ENCODE measurements at places on chromosomes 6 and 20.

- DNase-seq, result no peak
Observed at GRCh38 chr6:136371959-136372358, 82.3 kb upstream of the BCLAF1 start.

DNA sequence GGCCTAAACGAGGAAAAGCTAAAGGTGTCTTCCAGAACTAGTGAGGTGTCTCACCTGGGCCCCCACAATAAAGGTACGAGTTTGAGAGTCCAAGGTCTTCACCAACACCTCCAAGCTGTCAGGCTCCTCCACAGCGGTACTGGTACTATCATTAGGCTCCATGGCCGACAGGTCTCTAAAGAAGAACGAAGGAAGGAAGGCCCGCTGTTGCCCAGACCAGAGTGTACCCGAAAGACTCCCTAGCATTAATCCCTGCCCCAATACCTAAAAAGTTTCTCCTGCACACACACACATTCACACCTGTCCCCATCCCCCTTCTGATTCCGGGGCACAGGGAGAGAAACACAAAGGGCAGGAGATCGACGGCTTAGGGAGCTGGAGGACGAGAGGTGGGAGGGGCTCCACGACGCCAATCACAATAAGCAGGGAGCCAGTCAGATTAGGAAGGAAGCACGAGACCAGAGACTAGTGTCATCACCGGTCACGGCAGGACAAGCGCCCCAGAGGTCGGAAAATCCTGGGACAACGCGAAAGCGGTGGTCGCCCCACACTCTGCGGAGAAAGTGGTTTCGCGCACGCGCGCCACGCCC is 764 bp downstream of the BAG6 start:
- no peak for DNase-seq

GRCh38 chr6:2439632-2440031 is 194.2 kb upstream of the GMDS start:
- DNase-seq, result no peak

DNA sequence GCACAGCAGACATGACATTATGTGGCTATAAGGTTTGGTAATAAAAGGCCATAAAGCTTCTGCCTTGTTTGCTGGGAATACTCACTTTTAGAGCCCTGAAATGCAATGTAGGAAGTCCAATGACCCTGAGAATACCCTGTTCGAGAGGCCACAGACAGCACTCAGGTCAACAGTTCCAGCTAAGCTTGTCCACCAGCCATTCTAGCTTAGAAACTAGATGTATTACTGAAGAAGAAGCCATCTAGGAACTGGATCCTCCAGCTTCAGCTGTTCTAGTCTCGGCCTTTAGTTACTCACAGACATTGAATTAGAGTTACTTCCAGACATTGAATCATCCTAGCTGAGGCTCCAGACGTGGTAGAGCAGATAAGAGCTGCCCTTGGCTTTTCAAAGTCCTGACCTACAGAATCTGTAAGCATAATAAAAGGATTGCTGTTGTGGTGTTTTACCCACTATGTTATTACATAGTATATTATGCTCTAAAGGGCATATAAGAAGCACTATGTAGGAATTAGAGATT is 84.9 kb downstream of the MMS22L start:
- no peak for DNase-seq

DNA sequence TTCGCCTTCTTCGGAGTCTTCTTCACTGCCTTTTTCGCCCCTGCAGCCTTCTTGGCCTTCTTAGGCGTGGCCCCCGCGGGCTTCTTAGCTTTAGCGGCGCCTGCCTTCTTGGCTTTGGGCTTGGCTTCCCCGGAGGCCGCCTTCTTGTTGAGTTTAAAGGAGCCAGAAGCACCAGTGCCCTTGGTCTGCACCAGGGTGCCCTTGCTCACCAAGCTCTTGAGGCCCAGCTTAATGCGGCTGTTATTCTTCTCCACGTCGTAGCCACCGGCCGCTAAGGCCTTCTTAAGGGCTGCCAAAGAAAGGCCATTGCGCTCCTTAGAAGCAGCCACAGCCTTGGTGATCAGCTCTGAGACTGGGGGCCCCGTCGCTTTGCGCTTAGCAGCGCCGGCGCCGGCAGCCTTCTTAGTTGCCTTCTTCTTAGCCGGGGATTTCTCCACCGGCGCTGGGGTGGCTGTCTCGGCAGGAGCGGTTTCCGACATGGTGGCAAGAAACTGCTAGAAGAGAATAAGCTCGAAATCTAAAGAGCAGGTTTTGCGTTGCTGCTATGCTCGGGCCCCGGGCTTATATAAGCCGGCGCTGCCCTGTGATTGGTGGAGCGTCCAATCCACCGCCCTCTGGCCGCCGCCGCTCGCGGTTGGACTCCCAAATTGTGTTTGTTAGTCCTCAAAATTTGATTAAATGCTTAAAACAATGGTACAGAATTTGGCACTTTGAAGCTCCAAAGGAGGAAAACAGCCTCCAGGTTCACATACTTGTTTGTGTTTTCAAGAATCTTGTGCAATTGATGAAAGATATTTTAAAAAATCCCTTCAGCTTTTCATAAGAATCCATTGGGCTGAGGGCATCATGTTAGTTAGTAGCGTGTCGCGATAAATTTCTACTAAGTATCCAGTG is 44.9 kb downstream of the OR2B2 start:
- DNase-seq, result peak; percentile 43

DNA sequence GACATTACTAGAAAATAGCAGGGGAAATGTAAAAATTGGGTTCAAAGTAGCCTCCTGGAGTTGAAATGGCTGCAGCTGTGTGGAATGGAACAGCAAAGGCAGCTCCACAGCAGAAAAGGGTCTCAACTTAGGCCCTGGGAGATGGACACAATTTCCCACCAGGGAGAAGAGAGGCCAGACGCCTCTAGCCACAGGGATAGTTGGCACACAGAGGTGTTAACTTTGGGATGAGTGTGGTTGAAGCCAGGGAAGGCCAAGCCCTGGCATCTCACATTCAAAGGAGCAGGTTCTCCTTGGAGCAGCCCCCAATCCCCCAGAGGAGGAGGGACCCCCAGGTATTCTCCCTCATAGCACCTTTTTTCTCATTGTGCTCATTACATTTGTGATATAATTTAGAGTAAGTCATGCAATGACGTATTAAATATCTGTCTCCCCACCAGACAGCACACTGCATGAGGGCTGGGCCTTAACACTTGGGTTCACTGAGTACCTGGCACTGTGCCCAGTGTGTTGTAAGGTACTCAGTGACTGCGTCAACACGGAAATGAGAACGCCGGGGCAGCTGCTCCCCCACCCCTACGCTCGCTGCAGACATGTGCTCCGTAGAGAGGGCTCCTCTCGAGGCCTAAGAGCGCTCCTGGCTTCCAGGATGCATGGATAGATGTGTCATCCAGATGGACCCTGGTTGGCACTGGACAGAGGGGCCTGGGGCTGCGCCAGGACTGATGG is 76.0 kb upstream of the CD93 start:
- DNase-seq, result peak; percentile 41

GRCh38 chr20:50724851-50725723 is 6.3 kb upstream of the PARD6B start:
- DNase-seq, result no peak

GRCh38 chr6:33198853-33199436 is 1.5 kb downstream of the RXRB start:
- DNase-seq, result no peak

GRCh38 chr6:148761527-148762011 is 14.7 kb downstream of the UST start:
- DNase-seq, result no peak

DNA sequence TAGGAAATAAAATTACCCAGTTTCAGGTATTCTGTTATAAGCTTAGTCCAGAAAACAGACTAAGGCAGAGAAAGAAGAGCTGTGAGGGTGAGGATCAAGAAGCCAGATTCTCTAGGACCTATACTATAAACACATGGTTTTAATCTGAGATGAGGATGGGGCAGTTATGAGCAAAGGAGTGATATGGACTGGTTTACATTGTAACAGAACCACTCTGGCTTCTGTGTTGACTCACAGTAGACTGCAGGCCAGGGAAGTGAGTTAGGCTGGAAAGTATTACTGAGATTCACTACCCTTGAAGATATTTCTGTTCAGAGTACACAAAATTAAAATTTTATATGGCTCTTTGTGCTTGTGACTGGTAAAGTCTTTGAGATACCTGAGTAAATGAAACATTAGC is 3.2 kb upstream of the RWDD1 start:
- DNase-seq, result no peak

- no peak for DNase-seq
Observed at GRCh38 chr20:32991383-32991782, 12.8 kb downstream of the SUN5 start.

DNA sequence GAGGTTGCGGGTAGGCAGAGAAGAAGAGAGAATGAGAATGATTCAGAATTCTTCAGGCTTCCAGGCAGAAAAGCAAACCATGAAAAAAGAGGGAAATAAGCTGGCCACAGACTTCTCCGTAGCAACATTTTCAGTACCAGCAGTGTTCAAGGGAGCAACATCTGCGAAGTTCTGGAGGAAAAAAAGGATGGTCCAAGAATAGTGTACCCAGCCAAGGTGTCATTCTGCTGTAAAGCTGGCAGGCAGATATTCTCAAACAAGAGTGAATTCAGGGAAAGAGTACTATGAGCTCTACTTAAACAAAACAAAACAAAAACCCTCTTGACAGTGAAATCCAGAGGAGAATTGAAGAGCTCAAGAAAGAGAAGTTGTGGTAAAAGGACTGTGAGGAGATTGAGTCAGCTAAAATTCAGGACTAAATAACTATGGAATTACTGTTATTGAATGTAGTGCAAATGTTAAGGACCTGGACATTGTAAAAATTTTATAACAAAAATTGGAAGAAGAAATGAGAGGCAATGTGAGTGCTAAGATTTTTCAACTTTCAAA is 86.5 kb downstream of the ATRN start:
- DNase-seq, result no peak

DNA sequence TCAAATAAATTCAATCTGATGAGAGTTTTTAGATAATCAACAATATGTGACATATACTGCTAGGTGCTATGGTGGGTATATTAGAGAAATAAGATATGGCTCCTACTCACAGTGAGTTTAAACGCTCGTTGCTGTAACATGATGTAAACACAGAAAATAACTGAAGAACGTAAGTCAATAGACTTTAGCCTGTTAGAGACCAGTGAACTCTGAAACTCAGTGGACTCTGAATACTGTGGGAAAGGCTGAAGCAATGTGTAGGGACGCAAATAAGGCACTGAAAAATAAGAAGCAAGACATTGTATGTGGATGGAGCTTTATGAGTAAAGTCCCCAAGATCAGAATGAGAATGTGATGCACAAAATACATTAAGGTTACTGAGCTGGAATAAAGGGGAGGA is 431.6 kb downstream of the TFAP2B start:
- no peak for DNase-seq

- no peak for DNase-seq
Observed at GRCh38 chr6:170286246-170286933, 4.5 kb downstream of the DLL1 start.

GRCh38 chr6:87701344-87701675 is 723 bp downstream of the AKIRIN2 start:
- DNase-seq, result no peak

- no peak for DNase-seq
Observed at GRCh38 chr20:45011108-45011526, 44.8 kb downstream of the STK4 start.

DNA sequence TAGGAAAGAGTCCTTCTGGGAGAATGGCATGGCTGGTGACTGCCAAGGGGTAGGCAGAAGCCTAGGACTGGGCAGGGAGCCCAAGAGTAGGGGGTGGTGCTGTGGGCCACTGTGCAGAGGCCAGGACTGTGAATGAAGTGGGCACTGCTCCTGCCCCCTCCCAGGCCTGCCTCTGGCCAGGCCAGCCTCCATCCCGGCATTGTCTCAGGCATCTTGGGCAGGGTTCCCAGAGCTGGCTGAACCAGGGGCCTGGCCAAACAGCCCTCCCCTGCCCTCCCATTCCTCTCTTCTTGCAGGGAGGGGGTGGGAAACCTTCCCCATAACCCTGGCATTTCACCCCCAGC is 81.6 kb downstream of the MRPL14 start:
- no peak for DNase-seq

- no peak for DNase-seq
Observed at GRCh38 chr20:38175304-38176180, 10.5 kb upstream of the TGM2 start.

GRCh38 chr20:3777381-3777715 is 3.9 kb downstream of the SPEF1 start:
- DNase-seq, result no peak

DNA sequence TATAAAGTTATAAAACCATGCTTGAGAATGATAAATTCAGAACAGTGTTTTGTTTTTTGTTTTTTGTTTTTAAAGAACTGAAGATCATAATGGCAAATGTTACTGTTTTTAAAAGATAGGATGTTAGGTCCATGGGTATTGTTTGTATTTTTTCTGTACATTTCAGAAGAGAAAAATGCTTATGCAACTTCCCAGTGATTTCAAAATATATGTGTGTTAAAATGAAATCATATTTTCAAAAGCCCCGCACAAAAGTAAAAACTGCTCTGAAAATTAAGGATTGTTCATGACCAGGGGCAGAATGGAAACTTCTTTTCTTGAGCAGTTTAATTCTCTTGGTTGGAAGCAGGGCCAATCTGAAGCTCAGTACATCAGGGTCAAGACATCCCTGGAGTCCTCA is 109.2 kb upstream of the SIRPG start:
- DNase-seq, result no peak

GRCh38 chr20:21801193-21801592 is 95.7 kb downstream of the PAX1 start:
- DNase-seq, result no peak

- no peak for DNase-seq
Observed at GRCh38 chr6:24122139-24122538, 3.9 kb upstream of the NRSN1 start.

DNA sequence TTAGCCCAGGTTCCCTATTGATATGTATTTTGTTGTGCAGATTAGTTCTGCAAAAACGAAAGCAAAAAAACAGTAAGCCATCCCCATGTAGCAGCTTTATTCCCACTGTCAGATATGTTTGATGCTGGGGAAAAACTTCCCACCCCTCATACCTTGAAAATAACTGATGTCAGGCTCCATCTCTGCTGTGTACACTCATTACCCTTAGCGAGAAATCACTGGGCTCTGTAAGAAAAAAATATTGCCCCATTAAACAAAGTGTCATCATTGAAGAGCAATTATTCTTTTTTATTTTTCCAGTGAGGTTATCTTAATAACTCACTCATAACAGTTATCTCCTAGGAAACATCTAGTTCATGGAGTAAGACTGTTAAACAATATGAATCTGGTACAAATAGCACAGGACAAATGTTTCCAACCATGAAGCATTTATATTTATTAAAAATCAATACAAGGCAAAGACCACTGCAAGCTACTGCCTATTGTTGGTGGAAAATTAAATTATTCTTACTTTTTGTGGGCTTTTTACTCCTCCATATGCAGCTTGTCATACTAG is 268.8 kb downstream of the LMBRD1 start:
- DNase-seq, result no peak

GRCh38 chr6:88662163-88662580 is 301.2 kb downstream of the RNGTT start:
- DNase-seq, result no peak

DNA sequence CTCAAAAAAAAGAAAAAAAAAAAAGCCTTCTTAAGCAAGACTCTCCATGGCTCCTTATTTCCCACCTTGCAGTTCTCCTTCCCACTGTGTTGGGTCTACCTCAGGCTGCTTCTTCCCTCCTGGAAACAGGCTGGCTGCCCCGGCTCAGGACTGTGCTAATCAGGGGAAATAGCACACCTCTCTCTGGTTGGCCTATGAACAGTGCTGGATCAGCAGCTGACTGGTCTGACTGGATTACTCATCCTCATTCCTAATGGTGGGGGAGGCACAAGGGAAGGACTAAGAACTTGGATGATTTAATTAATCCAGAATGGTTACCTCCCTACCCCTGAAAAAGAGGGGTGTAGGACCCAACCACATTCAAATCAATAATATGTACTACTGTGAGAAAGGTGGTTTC is 3.9 kb upstream of the SRSF3 start:
- no peak for DNase-seq

Data from NCI-H1436 treated with DMSO at 0.1 percent for 48 hours (cell line).